ENCODE measurements at places on chromosomes 5 and 9.

GRCh38 chr5:131783357-131783756 lies 13.5 kb downstream of the FNIP1 start:
- no peak for DNase-seq

DNA sequence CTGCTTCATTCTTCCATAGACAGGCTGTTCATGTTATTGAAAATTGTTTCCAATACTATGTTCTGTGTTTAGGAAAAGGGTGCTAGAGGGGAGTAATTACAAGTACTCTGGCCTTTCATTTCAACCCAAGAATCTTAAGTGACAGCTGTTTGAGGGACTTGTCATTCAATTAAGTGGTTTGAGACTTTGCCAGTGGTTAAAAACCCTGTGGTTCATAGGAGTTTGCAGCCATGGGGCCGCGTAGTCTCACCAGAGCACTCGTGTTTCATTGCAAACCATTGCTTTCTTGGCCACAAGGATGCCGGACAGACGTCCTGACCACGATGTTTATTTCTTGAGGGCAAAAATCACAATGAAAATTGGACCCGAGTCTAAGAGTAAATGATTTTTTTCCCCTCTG lies 248.8 kb downstream of the NNT start:
- no peak for DNase-seq

- DNase-seq, result no peak
Measured at GRCh38 chr9:14156046-14156445, 157.9 kb downstream of the NFIB start.

- DNase-seq, result no peak
Measured at GRCh38 chr5:28009576-28009975, 971.2 kb upstream of the CDH9 start.

GRCh38 chr9:116189683-116190082 lies 36.1 kb downstream of the PAPPA start:
- no peak for DNase-seq

DNA sequence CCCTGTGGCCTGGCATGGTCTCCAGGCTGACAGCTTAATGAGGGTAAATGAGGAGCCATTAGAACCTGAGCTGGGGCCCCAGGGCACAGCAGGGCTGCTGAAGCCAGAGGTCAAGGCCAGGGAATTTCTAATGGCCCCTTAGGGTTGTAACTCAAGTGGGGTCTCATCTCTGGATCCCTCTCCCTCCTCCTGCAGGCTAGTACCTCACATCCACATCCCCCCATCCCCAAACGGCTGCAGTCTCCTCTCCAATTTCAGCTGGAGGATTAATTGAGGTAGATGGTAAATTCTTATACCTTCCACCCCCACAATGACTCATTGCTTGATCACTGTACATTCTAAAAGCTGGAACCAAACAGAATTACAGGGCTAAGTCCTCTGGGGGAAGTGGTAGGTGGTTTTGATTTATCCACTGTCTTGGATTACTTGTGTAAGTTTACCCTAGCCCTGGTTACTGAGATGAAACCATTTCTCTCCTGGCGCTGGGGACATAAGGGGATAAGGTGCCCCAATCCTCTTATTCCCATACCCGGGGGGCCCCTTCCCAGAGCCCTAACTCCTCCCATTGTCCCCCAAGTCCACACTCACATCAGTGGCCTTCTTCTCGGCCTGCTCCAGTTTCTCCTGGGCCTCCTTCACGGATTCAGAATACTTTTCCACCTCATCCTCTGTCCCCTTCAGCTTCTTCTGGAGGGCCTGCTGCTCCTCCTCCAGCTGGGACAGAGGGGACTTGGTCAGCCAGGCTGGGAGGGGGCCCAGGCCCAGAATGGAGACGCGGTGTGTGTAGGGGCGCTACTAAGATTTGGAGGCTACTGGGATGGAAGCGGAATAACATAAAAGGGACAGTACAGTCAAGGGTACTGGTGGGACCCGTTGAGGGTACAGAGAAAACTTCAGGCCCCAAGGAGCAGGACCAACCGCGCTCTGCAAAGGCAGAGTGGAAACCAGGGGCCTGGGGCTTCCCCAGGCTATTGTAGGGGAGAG lies 875 bp downstream of the TPM2 start:
- no peak for DNase-seq

DNA sequence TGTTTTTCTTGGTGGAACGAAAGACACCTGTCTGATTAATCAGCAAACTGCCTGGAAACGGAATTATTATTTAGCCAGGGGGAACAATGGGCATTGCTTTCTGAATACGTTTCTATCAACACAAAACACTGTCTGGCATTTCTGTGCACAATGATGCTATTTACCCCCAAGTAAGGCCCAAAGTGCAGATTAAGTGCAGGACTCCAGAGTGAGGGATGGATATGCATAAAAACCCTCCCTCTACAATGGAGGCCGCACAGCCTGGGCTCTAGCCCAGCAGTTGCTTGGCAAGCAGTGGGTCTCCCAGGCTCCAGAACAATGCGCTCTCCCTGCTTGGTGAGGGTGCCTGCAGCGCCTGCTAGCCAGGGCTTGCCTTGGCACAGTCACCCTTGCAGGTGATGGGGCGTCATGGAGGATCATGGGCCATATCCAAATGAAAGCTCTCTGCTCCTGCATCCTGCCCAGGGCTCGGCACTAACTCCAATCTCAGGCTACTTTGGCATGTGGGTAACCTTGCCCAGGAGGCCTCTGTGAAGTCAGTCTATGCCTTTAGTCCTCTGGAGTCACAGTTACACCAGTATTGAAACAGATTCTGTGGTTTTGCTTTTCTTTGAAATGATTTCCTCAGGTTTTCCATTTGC lies 11.5 kb upstream of the SPATA24 start:
- no peak for DNase-seq

DNA sequence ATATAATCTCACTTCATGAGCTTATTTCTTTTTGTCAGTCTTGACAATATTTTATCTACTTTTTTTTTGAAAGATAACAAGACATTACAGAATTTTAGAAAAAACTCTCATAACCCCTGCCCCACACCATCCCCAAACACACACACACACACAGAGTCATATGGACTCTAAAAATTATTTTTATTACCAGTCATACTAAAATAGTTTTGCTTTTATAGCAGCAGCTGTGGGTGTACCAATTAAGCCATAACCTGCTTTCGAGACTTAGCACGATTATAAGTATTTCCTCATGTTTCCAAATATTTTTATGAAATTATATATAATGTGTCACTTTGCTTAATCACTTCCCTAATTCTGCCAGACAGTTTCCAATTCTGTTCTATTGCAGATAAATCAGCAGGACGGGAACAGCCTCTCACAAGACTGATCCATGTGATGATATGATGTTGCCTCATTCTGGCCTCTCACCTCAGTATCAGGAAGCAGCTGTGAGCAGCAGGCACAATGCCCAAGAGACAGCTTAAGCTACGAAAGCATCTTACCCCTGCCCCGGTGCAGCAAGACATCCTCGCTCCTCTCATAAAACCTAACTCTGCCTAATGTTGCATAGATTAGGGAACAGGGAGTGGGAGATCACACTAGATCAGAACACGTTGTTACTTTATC lies 7.0 kb downstream of the PDCL start:
- no peak for DNase-seq

DNA sequence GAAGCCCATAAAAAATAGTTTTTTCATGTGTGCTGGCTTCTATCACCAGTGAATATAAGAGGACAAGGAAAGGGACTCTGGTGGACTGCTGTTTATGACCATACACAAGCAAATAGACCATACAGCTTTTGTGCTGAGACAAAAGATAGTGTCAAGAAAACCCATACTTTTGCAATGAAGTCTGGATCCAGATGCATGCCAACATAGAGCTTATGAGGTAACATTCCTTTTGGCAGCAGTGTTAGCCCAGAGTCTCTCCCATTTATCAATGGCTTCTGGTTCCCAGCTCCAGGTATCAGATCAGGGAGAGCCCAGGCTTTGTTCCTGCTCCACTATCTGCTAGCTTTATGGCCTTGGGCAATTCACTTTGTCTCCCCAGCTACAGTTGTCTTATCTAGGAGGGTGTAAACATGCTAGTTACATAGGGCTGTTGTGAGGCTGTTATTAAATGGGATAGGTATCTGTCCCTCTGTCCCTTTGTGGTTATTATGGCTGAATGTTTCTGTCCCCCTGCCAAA lies 55.6 kb downstream of the CCDC192 start:
- DNase-seq, result no peak

DNA sequence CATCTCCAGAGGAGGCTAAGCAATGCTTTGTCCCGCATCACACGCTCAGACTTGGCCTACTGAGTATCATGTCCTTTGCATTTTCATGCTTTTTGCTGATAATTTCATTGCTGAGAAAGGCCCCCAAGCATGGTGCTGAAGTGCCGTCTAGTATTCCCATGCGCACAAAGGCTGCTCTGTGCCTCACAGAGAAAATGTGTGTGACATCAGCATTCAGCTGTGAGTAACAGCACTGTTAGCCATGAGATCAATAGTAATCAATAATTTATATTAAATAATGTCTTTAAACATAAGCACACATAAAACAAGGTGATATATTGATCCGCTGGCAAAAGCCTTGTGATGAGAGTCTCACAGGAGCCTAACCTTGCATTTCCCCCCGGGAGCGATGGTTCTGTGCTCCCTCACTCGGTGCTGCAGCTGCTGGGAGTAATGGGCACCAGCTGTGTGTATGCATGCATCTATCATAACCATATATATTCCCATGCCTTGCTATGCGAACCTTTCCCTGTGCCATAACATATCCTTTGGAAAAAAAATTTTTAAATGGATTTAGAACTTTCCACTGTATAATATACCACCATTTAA lies 50.4 kb upstream of the RNF130 start:
- DNase-seq, result no peak

GRCh38 chr5:160152287-160152686 lies 33.0 kb upstream of the PWWP2A start:
- DNase-seq, result no peak
